Spinal cord (tissue), 10 donors: ENCODE measurements at places on chromosomes 4 and X. TPM values are rescaled to one million over a fixed set of nuclear protein-coding genes. Genes with fewer than 3 reads are reported as not detected.

- DNase-seq, result no peak
Measured at GRCh38 chrX:107325467-107325866, 119.1 kb downstream of the DNAAF6 start.

DNA sequence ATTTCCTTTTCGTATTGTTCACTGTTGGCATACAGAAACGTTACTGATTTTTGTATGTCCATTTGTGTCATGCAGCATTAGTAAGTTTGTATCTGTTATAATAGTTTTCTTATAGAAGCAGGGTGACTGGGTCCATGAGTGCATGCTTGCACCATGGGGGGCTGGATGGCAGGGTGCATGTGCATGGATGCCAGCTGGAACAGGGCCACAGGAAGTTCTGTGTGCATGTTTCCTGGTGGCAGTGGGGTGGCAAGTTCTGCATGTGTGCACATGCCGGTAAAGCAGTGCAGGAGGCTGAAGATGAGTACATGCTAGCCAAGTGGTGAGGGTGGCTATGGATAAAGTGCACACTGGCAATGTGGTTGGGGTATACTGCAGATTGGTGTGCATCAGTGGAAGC, 468.0 kb upstream of the KLHL4 start:
- DNase-seq, result no peak

- DNase-seq, result no peak
Measured at GRCh38 chr4:11904117-11904535, 475.4 kb upstream of the HS3ST1 start.

GRCh38 chr4:102298716-102299115, 46.6 kb downstream of the SLC39A8 start:
- DNase-seq, result no peak

Gene PAK3
- 30.5 TPM for total RNA-seq

DNA sequence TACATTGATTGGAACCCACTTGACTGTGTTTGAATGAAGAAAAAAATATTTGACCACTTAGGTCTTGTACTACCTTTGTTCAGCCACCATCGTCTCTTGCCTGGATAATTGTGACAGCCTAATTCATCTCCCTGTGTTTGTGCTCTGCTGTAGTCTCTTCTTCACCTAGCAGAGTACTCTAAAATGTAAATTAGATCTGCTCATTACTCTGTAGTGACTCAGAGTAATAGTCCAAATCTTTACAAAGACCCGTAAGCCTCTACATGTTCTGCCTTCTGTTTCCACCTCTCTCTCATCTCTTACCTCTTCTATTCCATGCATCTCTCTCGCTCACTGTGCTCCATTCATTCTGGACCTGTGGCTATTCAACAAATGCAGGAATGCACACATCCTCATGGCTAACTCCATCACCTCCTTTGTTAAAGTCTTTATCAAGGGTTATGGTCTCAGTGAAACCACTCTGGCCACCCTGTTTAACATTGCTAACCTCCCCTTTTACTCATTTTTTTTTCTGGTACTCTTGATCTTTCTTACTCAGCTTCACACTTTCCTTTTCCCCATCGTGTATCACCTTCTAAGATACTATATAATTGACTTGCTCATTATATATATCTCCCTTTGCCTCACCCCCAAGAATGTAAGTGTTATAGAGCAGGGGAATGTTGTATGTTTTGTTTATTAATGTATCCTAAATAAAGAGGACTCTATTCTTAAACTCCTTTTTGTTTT, 98.4 kb downstream of the STIM2 start:
- no peak for DNase-seq

DNA sequence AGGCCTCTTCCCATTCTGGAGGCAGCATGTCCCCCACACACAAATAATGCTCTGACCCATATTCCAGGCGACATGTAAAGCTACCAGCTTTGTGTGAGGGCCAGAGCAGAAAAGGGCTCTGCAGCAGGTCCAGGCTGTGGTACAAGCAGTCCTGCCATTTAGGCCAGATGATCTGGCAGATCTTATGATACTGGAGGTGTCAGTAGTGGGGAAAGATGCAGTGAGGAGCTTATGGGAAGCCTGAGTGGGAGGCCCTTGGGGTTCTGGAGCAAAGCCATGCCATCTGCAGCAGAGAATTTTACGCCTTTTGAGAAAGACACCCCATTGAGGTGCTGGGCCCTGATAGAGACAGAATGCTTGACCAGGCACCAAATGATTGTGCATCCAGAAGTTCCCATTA, 7.7 kb downstream of the SYN1 start:
- DNase-seq, result no peak

GRCh38 chr4:54096295-54096962, 3.5 kb upstream of the GSX2 start:
- no peak for DNase-seq

Gene GUCY1A1
- total RNA-seq, result 84.7 TPM

Gene ATP2B3
- 11.8 TPM for total RNA-seq

Gene LDB2
- total RNA-seq, result 88.2 TPM

Gene AP1AR
- 17.3 TPM for total RNA-seq

Gene RAP2C
- 23.7 TPM for total RNA-seq

DNA sequence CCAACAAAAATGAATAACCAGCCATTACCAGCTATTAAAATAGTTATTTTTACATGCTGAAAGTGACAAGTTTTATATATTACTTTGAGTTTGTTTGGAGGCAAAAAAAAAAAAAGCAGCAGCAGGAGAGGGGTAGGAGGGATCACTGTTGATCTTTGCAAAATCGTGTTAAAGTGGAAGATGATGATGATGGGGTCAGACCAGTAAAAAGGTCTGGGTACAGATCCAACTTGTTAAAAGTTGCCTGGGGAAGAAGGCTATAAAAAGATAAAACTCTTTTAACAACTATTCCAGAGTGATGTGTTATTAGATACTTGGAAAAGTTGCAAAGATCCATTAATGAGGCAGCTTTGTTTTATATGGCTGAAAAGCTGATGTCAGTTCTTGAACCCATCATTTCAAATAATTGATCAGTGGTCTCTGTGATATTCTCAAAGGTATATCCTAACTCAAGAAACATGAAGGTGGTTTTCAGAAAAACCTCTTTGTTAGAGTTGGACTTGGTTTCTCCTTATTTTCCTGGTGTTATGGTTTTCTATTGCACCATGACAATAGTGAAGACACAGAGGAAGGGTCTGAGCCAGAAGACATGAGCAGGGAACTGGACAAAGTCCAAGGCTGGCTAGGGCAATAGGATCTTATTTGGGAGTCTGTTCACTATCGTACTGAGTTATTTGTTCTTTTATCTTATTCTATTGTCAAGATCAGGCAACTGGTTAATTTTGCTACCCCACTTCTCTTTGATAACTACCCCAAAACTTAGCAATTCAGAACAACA, 44.8 kb downstream of the EDNRA start:
- DNase-seq, result no peak

Gene MAGEA11
- not detected for total RNA-seq

Gene SLC16A2
- 21.0 TPM for total RNA-seq

- DNase-seq, result no peak
Measured at GRCh38 chrX:22025751-22026150, 6.4 kb upstream of the PHEX start.

- no peak for DNase-seq
Measured at GRCh38 chr4:165788686-165789463, 84.2 kb upstream of the TLL1 start.

- DNase-seq, result no peak
Measured at GRCh38 chrX:51024106-51024696, 113.7 kb downstream of the BMP15 start.

- DNase-seq, result peak; percentile 70
Measured at GRCh38 chrX:153667956-153668396, 5.6 kb downstream of the PNCK start.

- DNase-seq, result no peak
Measured at GRCh38 chr4:39713691-39714090, 15.8 kb downstream of the UBE2K start.
